ENCODE measurements at places on chromosomes 3 and 15. TPM values are rescaled to one million over a fixed set of nuclear protein-coding genes. Genes with fewer than 3 reads are reported as not detected.
A peak's percentile ranks its signal among the peaks of the same experiment; 100 is the strongest.

GRCh38 chr3:160801386-160802118, 45.5 kb downstream of the PPM1L start:
- DNase-seq = peak; percentile 7

DNA sequence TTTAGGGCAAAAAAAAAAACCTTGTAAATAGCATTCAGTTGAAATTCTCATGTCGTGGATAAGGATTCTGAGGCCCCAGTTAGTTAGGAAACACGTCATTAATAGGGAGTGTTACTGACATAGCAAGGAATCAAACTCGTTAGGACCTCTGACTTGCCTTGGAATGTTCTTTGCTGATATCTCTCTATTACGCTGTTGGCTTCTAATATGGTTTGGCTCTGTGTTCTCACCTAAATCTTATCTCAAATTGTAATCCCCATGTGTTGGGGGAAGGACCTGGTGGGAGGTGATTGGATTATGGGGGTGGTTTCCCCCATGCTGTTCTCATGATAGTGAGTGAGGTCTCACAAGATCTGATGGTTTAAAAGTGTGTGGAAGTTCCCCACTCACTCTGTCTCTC, 40.3 kb downstream of the CHL1 start:
- DNase-seq = no peak

DNA sequence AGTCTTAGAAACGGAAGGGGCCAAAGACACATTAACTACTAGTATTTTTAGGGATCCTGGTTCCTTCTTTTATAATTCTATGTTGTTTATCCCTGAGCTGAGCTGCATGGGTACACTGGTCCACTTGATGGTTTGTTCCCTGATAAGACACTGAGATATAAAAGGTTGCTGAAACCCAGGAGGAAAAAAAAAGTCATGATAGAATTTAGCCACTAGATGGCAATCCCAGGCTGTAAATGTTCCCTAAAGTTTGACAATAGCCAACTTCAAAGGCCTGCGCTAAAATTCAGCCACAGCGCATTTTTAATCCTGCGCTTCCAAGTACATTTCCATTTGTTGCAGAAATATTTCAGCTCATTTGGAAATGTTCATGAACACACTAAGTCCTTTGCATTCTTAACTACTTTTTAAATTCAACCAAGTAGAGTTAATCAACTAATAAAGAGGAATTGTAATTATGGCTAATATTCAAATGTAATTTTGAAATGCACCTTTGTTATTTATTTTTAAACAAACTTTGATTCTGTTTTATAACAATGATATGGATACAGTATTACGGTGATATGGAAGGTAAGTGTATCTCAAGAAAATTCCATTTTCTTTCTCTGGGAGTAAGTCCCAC, 249.3 kb upstream of the FEZF2 start:
- DNase-seq = no peak

GRCh38 chr3:56654460-56654859, 28.6 kb downstream of the TASOR start:
- no peak for DNase-seq

DNA sequence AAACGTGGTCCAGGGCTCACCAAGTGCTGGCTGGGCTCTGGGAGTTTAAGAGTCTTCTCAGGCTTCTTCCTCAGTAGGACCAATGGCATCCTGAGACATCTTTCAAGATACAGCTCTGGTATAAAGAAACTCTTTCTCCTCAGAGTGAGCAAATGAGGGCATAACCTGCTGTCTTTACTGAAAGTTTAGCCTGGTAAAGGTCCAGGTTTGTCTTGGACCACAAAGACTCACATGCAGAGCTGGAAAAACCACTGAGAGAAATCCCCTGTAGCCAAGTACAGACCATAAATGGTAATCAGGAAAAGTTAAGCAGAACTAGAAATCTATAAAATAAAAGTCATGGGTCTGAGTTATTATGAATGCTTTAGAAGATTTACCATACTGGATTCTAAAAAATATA, 23.1 kb downstream of the CD47 start:
- DNase-seq = no peak

- DNase-seq = no peak
These were observed 4.2 kb upstream of the SLC6A6 start for GRCh38 chr3:14397940-14398796.

GRCh38 chr15:33746203-33746602, 222.1 kb upstream of the CHRM5 start:
- DNase-seq = no peak

- DNase-seq = no peak
These were observed 210.3 kb downstream of the OPA1 start for GRCh38 chr3:193803288-193803687.

DNA sequence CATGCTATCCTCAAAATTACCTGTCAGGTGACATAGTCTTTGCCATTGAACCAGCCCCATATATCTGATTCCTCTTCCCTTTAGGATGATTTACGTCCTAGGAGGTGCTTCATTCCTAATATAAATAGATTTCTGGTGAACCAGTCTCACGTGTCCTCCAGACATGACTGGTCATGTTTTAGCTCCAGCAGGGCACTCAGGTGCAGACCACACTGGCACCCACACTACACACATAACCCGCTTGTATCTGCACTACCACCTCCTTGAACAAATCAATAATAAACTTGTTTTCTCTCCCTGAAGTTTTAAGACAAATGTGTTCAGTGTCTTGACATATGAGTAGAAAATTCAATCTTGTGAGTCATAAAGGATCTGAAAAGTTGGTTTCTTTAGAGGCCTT, 155.5 kb downstream of the GOLIM4 start:
- no peak for DNase-seq

DNA sequence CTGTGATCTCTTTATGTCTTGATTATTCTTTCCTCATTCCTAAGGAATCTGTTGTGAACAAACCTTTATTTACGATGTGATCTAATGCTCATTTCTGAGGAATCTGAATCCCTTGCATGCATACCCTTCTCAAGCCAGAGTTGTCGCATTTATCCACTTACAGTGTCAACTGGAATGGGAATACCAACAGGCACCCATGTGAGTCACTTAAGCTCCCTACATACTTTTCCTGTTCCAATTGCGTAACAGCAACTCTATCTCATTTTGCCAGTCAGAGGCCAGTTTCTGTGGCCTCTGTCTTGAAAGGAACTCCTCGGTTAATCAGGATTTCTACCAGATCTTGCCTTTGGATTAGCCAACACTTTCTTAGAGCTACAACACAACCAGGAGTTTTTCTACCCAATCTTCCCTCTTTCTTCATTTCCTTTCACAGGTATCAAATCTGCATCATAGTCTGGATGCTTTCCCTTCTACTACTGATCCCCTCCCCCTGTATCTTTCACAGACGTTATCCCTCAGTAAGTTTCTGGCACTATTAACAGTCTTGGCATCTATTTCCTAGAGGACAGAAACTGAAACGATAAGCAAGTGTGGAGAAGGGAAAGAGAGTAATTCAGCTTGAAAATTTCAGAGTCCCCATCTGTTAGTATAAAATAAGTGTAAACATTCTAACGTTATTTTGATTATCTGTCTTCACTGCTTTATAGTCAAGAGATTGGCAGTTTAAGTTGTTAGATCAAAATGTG, 66.8 kb upstream of the BCHE start:
- DNase-seq = no peak

DNA sequence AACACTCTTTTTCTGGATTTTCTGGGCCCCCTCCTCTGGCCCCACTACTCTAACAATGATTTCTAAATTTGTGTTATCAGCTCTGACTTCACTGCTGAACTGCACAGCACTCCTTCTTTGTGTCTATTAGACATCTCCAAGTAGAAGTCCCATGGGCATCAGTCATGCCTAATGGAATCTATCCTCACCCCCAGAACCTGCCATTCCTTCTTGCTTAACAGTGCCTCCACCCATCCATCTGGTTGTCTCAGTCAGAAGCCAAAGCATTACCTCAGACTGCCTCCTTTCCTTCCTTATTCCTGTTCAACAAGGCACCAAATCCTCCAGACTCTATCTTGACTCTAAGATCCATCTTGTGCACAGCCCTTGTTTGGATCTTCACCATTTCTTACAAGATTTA, 36.2 kb downstream of the SSR3 start:
- DNase-seq = peak; percentile 13

DNA sequence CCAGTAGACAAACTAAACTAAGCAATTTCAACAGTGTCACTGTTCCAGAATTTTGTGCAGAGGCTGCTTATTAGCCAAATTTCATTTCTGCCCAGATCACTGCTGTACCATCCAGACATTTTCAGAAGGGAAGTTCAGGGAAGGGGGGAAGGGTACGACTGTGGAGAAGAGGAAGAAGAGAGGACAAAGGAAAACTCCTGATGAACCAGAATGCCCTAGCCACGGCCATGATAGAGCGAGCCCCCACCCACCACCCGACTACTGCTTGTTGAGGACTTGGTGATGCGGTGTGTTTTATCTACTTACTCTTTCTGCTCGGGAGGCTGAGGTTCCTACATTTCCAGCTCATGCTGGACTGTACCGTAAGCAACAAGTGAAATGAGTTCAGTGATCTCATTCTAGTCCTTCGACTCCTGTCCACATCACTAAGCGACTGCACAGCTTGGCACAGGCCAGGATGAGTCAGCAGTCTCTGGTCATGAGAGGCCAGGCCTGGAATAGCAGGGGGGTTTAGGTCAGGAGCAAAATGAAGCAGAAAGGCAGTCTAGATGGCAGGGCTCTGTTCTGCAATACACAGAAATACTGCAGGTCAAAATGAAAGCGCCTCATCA, 330.8 kb downstream of the TIGIT start:
- peak; percentile 89 for DNase-seq

DNA sequence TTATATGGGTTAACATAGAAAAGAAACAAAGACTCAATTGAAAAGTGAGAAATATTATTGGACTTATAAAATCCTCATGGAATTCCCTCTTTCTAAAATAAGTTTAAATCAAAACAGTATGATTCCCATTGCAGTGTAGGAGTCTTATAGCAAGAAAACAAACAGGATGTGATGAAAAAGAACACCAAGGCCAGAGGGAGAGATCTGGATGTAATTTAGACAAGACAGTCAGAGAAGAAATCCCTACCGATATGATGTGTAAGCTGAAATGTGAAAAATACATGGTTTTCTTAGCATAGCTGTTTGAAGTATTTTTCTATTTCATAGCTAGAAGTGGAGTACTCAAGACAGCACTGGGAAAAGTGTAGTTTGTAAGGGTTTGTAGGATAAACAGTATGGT, 521.5 kb downstream of the RSL24D1 start:
- no peak for DNase-seq

DNA sequence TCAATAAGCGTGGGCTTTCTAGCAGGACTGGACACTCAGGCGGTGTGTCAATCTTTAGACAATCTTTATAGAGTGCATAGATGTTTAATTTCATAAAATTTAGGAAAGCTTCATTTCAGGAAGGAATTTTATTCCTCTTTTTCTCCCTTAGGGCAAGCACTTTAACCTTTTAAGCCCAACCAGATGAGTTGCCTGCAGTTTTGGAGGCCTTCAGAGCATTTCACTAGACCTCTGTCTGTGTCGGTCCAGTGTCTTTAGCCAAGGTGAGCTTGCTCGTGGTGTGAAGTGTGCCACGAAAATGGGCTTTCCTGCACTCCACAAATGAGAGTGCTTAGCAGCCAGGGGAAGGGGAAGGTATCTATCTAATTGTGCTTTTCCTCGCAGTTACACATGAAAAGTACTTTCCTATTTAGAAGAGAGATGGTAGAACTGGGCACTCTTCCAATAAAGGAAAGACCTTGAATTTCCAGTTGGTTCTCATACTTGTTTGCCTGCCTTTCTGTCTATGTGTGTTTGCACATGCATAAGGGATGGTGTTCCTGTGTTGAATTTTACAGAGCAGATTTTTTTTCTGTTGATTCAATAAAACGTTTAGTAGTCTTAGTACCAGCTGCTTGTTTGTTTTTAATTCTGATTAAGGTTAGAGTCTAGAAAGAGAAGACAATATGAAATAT, 53.6 kb downstream of the FEZF2 start:
- no peak for DNase-seq

DNA sequence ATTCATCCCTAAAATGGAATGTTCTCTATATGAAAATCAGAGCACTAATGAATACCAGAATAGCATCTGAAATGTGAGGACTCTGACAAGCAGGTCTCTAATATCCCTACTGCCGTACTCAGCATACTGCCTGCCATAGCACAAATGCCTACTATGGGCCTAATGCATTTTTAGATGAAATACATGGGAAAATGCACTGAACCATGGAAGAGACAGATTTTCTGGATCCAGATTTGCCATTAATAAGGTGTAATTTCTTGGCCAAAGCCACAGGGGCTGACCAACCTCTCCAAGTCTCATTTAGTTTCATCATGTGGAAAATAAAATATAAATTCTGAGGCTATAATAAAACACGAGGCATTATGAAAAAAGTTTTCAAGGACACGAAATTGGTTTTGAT, 123.8 kb downstream of the CBLB start:
- DNase-seq = no peak

GRCh38 chr15:69613182-69613581, 160.6 kb downstream of the RPLP1 start:
- no peak for DNase-seq

The UCN2 gene
- not detected for total RNA-seq

The GABRA5 gene
- total RNA-seq = not detected

The STT3B gene
- total RNA-seq = 90.8 TPM

The CFAP92 gene
- 0.15 TPM for total RNA-seq

The CAND2 gene
- total RNA-seq = 61.0 TPM

The SEMA6D gene
- total RNA-seq = 13.6 TPM

The IQCF5 gene
- total RNA-seq = not detected

The CYP1A2 gene
- not detected for total RNA-seq

The TGM4 gene
- total RNA-seq = not detected

The CACNA2D2 gene
- 1.6 TPM for total RNA-seq

Measured in heart right ventricle (tissue), 16 donors.